Uterus (tissue), 4 donors: ENCODE measurements at places on chromosomes 4 and X. TPM values are rescaled to one million over a fixed set of nuclear protein-coding genes. Genes with fewer than 3 reads are reported as not detected.

The SAGE1 gene
- not detected for total RNA-seq

The ARSD gene
- 46.8 TPM for total RNA-seq

The ADAM29 gene
- total RNA-seq, result not detected

The NAP1L2 gene
- total RNA-seq, result 10.4 TPM

The DCAF16 gene
- total RNA-seq, result 65.9 TPM

The ABRAXAS1 gene
- total RNA-seq, result 61.5 TPM

The POU3F4 gene
- not detected for total RNA-seq

The HSFX2 gene
- total RNA-seq, result not detected

The GPR34 gene
- 11.2 TPM for total RNA-seq

The ARMCX4 gene
- total RNA-seq, result 27.8 TPM

The GLRA2 gene
- not detected for total RNA-seq

- DNase-seq, result peak; percentile 76
Measured at GRCh38 chrX:119871599-119872395, at the start of the genes NDUFA1 and RNF113A. TSS of gene NDUFA1 (plus strand) at chrX:119871832. CDS start at chrX:119871912, 80 bp downstream. TSS of gene RNF113A (minus strand) at chrX:119871733. CDS start at chrX:119871613, 120 bp downstream.

DNA sequence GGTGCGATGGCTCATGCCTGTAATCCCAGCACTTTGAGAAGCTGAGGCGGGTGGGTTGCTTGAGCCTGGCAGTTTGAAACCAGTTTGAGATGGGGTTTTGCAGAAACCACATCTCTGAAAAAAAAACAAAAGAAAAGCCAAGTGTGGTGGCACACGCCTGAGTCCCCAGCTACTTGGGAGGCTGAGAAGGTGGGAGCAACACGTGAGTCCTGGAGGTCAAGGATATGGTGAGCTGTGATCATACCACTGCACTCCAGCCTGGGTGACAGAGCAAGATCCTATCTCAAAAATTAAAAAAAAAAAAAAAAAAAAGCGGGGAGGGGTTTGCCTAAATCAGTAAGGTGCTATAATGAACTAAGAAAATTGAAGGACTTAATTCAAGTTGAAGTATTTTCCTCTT, 58.2 kb upstream of the TBC1D14 start:
- DNase-seq, result no peak

- no peak for DNase-seq
Measured at GRCh38 chr4:178275671-178276360, 833.6 kb upstream of the AGA start.

DNA sequence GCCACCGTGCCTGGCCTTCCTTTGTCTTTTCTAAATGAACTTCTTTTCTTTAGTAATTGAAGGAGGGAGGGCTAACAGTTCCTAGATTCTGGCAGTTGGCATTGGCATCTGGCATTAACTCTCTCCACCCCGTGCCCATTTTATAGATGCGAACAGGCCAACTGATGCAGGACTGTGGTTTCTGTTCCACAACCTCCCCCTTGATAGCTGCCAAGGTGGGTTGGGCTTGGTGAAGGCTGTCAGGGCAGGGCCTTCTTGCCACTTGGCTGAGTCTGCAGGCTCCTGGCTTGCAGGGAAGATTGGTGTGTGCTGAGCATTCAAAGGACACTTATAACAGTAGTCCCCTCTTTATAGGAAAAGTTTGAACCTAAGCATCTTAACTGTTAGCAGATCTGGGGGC, 4.3 kb downstream of the SOWAHD start:
- no peak for DNase-seq

DNA sequence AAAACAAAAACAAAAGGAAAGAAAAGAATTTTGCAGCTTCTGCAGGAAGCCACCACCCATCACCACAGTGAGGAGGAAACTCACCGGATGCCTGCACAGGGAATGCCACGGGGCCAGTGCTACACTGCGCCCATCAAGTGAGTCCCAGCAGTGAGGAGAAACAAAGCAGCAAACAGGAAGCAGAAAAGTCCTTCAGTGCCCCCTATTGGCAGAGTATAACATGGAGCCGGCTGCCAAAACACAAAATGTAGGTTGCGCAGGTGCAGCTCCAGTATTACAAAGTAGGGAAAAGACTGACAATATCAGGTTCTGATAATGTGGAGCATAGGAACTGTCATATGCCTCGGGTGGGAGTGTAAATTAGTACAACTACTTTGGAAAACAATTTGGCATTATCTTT, 23.3 kb upstream of the SCML2 start:
- DNase-seq, result no peak

GRCh38 chr4:75902352-75902751, at the start of gene PPEF2:
TSS of gene PPEF2 (minus strand) at chr4:75902452. CDS start at chr4:75896325, 6,127 bp downstream.
- no peak for DNase-seq

GRCh38 chrX:47223476-47224250, 5.2 kb downstream of the CDK16 start:
- DNase-seq, result no peak

GRCh38 chr4:20679951-20680350, 20.3 kb upstream of the PACRGL start:
- DNase-seq, result no peak

GRCh38 chrX:1493412-1493811, 40.7 kb upstream of the ASMTL start:
- no peak for DNase-seq

DNA sequence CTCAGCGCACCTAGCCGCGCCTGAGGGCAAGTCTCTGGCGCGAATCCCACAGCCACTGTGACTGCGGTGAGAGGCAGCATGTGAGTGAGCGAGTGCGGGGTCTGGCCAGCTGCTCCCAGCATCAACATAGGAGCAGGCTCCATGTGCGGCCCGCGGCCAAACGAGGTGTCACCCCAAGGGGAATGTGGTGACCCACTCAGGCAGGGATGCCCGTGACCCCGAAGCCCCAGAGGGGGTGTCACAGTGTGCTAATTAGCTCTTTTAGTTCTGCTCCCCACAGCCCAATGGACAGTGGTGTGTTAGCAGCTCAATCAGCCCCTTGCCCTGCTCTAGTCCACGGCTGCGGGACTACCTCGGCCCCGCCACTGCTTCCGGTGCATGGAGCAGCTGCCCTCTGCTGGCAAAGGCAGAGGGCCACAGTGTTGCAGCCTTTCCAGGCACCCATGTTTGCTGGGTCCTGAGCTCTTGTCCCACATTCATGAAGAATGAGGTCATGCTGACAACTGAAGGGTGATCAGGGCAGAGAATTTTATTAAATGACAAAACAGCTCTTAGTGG, 61.4 kb downstream of the AGA start:
- DNase-seq, result no peak

- DNase-seq, result no peak
Measured at GRCh38 chrX:46204721-46205422, 340.3 kb downstream of the ZNF674 start.

GRCh38 chrX:45715748-45716147, 515.1 kb upstream of the DIPK2B start:
- DNase-seq, result no peak

- DNase-seq, result no peak
Measured at GRCh38 chr4:57099363-57099762, 10.8 kb downstream of the IGFBP7 start.

DNA sequence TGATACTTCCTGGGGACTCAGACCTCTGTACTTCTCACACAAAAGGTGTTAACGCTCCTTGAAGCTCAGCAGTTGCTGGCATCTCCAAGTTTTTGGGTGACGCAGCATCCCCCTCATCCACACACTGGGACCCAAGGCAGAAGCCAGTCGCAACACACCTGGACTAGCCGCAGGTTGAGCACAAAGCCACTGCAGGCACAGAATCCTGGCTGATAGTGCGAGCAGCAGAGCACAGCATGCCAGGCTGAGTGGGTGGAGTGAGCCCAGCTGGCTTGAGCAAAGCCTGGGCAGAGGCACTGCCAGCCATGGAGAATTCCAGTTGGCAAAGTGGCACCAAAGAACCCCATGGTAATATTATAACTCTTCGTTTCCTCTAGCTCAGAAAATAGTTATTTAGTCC, 873.2 kb upstream of the NDST4 start:
- DNase-seq, result no peak

DNA sequence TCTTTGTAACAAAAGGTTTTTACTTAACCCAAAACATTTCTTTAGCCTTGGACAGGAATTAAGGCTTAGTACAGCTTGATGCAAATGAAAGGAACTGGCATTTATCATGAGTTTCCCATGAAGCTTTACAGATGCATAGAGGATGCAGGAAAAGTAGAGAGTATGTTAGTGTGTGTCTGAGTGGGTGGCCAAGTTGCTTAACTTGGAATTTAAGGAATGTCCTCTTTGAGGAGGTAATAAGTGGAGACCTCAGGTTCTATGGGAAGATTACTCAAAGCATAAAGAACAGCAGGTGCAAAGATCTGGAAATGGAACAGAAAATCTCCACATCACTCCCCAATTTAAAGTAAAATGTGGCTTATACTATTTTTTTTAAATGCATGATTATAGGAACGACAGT, 457.9 kb downstream of the KCNIP4 start:
- no peak for DNase-seq

GRCh38 chr4:125353131-125353530, 38.4 kb downstream of the FAT4 start:
- no peak for DNase-seq

GRCh38 chr4:90875791-90876190, 748.6 kb downstream of the CCSER1 start:
- no peak for DNase-seq

DNA sequence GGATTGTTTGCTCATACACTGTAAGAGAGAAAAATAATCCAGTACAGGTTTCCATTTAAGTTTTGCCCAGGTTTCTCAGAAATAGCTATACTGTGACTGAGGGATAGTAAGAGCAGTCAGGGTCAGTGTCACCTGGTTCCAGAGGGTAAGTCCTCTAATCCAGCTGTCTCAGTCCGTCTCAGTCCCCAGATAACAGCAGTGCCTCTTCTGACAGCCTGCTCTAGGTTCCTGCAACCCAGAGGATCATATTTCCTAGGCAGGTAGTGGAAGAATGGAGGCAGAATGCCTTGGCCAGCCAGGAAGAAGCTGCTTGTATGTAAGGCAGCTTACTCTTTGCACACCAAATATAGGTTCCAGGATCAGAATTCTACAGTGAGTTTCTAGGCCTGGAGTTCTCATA, 22.6 kb upstream of the GNRHR start:
- no peak for DNase-seq

DNA sequence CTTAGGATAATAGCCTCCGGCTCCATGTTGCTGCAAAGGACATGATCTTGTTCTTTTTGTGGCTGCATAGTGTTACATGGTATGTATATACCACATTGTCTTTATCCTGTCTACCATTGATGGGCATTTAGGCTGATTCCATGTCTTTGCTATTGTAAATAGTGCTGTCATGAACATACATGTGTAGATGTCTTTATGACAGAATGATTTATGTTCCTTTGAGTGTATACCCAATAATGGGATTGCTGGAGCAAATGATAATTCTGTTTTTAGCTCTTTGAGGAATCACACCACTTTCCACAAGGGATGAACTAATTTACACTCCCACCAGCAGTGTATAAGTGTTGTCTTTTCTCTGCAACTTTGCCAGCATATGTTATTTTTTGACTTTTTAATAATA, 4.6 kb downstream of the RAB33B start:
- no peak for DNase-seq

GRCh38 chr4:141705048-141705746, 68.8 kb downstream of the IL15 start:
- DNase-seq, result no peak

- DNase-seq, result no peak
Measured at GRCh38 chrX:153973127-153974002, 811 bp downstream of the TMEM187 start.

DNA sequence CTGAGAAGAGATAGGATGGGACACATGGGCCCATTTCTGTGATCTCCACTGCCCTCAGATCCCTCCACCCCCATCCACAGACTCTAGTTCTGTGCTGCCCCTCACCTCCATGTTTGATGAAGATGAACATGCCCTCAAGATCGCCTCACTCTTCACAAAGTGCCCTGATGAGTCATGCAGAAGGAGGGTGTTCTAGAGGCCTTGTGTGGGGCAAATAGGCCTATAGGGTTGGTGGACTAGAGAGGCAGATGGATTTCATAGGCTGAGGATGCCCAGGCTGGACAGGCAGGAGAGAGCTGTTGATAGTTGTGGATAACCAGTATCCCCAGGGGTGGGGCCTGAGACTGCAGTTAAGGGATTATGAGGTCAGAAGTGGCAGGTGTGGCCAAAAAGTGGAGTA, at the start of gene CXorf65:
Gene CXorf65 (minus strand): TSS at position 314 of the 400 bp plus-strand sequence. CDS start 184 bp downstream, at position 130.
- no peak for DNase-seq

DNA sequence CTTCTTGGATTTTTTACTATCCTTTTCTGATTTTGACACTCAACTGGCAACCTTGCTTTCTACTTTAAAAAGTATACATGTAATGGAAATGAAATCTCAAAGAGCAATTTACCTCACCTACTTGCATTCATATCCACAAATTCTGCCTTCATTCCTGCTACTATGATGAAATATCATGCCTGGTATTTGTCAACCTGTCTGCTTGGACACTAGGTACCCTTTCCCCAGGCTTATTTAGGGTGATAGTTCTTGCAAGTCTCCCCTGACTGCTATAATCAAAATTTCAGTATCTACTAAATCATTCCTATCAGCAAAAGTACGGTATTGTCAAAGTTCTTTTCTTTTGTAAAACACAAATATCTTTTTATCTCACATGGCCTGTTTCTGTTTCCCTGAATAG, 503.0 kb downstream of the GABRG1 start:
- DNase-seq, result no peak

GRCh38 chr4:154616731-154617130, 4.3 kb upstream of the FGG start:
- DNase-seq, result no peak

DNA sequence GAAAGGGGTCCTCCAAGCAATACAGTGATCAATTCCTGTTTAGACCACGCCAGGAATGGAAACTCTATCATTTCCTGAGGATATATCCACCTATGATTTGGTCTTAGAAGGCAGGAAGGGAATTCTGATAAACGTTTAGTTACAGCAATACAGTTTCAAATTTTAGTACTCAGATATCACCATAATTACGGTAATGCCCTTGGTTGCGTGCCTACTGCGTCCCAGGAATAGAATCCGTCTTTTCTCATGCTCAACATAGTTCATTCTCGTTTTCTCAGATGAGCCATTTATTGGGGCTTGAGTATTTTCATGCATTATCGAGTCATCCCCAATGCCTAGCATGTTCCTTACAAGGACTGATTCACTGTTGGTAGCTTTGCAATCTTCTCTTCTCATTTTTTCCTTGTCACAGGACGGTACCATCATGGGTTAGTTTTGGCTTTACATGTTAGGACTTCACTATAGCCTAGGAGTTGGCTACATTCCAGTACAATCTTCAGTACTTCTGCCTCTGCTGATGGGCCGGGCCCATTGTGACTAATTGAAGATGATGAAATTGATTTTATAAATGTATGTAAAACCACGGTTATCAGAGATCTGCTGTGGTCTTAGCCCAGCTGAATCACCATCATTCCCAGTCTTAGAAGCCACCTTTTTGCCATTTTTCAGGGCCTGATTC, 4.4 kb upstream of the PRKX start:
- no peak for DNase-seq

- DNase-seq, result no peak
Measured at GRCh38 chr4:85244638-85245037, 230.3 kb upstream of the ARHGAP24 start.

- no peak for DNase-seq
Measured at GRCh38 chr4:72319601-72320021, 249.4 kb downstream of the ADAMTS3 start.
